ENCODE measurements at places on chromosomes 2 and 18. TPM values are rescaled to one million over a fixed set of nuclear protein-coding genes. Genes with fewer than 3 reads are reported as not detected.

DNA sequence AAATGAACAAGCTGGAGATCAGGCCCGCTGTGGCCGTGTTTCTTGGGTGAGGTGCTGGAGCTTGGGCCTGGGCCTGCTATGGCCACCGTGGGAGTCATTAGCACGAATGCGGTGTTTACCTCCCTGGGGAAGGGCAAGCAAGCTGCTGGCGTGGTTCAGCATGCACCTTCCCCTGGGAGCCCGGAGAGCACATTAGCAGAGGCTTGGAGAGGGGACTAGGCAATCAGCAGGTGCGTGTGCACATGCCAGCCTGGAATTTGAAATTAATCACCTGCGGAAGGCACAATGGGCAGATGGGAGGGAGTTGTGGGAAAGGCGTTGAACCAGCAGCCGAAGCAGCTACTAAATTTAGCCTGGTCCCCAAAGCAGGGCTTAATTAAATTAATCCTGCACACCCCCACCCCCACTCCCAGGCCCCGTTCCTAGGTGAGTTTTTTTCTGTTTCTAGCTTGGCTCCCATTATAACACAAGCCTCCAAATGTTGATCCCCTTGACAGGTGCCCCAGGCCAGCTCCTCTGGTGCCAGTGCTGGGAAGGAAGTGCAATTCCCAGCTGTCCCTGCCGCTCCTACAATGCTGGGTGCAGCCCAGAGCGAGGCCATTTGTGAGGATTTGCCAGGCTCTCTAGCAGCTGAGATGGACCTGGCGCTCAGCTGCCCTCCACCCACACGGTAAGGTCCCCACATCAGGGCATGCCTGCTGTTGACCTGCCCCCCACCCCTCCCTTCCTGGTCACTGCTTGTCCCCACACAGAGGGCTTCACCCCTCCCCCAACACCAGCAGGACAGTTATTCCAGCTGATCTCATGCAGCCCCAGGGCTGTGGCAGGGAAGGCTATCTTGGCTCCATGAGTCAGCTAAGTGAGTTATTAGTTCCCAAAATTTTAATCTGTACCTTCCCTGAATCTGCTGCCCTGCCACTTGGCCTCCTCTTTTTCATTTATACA, 115.0 kb downstream of the ZBTB7C start:
- H3K36me3 ChIP-seq = no peaks in the 10 kb centered on the region
- H3K27me3 ChIP-seq = no peaks in the 10 kb centered on the region
- H3K4me3 ChIP-seq = no peak overlapping the region

GRCh38 chr2:182672466-182673165, 43.4 kb upstream of the DNAJC10 start:
- no peaks in the 10 kb centered on the region for H3K36me3 ChIP-seq
- no peak overlapping the region for H3K4me3 ChIP-seq
- no peak for DNase-seq
- H3K4me1 ChIP-seq = no peaks in the 10 kb centered on the region

- peaks cover 14% of the 10 kb centered on the region for H3K4me1 ChIP-seq
- H3K27me3 ChIP-seq = no peaks in the 10 kb centered on the region
- H3K27ac ChIP-seq = no peak overlapping the region
Measured at GRCh38 chr2:226634943-226635604, 164.5 kb downstream of the IRS1 start.

- no peak overlapping the region for H3K27ac ChIP-seq
- no peaks in the 10 kb centered on the region for H3K36me3 ChIP-seq
- H3K4me3 ChIP-seq = no peak overlapping the region
- DNase-seq = no peak
- no peaks in the 10 kb centered on the region for H3K27me3 ChIP-seq
Measured at GRCh38 chr2:234279637-234280036, 217.2 kb downstream of the ARL4C start.

DNA sequence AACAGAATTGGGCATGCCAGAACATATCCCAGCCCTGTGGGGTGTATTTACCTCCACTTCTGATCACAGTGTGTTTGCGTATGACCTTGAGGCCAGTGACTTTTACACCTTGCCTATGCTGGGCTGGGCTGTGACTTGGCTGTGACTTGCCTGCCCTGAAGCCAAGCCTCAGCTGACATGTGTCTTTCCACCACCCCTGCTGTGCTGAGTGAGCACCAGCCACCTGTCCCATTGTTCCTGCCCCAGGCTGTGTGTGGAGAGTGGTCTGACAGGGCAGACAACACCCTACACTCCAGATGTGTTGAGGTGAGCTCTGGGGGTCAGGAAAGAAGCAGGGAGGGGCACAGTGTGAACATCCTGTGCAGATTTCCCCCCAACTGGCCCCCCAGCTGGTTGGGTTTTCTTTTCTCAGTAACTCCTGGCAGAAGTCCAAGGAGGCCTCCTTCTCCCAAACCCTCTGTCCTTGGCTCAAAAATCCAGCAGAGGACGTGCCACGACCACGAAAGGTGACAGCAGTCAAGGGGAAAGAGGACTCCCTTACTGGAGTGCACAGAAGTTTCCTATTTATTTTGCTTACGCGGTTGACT, 5.1 kb upstream of the STEAP3 start:
- H3K4me1 ChIP-seq = no peaks in the 10 kb centered on the region
- peak overlapping the region; percentile 58 for H3K27ac ChIP-seq
- no peak overlapping the region for H3K4me3 ChIP-seq
- no peaks in the 10 kb centered on the region for H3K27me3 ChIP-seq
- peak; percentile 61 for DNase-seq

- DNase-seq = no peak
- H3K27ac ChIP-seq = no peak overlapping the region
- H3K4me3 ChIP-seq = no peak overlapping the region
- H3K4me1 ChIP-seq = no peaks in the 10 kb centered on the region
- no peaks in the 10 kb centered on the region for H3K36me3 ChIP-seq
Measured at GRCh38 chr2:190188289-190188688, 125.8 kb upstream of the MSTN start.

GRCh38 chr2:6578416-6578815, 287.3 kb downstream of the CMPK2 start:
- no peaks in the 10 kb centered on the region for H3K36me3 ChIP-seq
- H3K4me3 ChIP-seq = no peak overlapping the region
- H3K4me1 ChIP-seq = no peaks in the 10 kb centered on the region
- DNase-seq = no peak
- no peak overlapping the region for H3K27ac ChIP-seq

DNA sequence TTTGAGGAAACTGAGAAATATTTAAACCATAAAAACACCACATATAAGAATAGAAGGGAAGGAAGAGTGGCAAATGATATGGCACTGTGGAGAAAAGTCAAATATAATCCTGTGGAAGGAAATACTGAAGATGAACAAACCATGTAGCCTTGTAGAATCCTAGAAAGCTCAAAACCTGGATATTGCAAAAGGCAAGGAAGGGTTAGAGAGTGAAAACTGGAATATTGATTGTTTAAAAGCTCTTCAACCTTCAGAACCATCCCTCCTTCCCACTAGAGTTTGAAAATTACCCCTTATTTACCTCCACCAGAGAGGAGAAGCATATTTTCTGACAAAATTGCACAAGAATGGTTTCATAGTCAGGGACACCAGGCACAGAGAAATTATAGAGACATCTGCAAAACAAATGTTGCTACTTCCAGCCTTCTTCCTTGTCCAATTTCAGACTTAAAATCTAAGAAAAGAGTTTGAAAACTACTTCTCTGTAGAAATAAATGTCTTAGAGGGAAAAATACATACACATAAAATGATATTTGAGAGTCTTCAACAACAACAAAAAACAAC, 48.0 kb downstream of the ANTXR1 start:
- peaks cover 12% of the 10 kb centered on the region for H3K4me1 ChIP-seq
- H3K36me3 ChIP-seq = no peaks in the 10 kb centered on the region
- H3K4me3 ChIP-seq = no peak overlapping the region
- no peak for DNase-seq
- H3K27ac ChIP-seq = peak overlapping the region; percentile 44

The CDK5R2 gene
- total RNA-seq = not detected

The CHRND gene
- not detected for total RNA-seq

The MAL gene
- not detected for total RNA-seq

The LBX2 gene
- 6.3 TPM for total RNA-seq
